ENCODE measurements at places on chromosomes 2 and 18.

GRCh38 chr2:30341500-30342267, 105.4 kb upstream of the LCLAT1 start:
- no peak for DNase-seq

DNA sequence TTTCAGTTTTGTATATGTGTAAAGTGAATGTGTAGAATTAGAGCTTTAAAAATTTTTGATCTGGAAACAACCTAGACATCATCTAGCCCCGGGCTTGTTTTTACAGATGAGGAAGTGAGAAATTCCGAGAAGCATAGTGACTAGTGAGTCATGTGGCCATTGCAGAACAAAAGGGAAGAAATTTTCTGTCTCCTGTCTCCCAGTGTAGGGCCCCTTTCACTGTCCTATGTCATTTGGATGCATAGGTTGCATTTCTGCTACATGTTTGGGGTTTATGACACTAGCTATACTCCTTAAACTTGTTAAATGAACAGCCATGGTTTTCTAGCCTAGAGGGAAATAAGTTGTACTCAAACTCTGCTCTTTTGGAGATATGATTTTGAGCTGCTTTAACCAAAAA, 84.6 kb downstream of the PLCL1 start:
- DNase-seq, result peak; percentile 49

GRCh38 chr2:130852521-130853115, 15.9 kb downstream of the ARHGEF4 start:
- no peak for DNase-seq

DNA sequence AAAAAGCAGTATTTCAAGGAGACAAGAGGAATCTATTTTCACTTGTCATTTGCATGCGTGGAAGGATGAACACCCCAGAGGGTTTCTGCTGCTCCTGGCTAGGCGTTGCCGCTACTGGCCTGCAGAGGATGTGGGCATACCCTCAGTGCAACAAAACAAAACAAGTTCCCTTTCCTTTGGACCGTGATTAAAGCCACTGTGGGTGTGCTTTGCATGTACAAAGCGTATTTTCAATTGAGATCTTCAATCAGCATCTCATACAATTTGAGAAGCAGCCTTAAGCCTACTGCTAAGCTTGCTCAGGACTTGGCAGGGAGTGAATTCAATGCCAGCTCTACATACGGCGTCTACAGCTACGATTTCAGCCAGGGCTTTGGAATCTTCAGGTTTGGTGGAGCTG, 298.4 kb downstream of the LPIN1 start:
- DNase-seq, result peak; percentile 84

DNA sequence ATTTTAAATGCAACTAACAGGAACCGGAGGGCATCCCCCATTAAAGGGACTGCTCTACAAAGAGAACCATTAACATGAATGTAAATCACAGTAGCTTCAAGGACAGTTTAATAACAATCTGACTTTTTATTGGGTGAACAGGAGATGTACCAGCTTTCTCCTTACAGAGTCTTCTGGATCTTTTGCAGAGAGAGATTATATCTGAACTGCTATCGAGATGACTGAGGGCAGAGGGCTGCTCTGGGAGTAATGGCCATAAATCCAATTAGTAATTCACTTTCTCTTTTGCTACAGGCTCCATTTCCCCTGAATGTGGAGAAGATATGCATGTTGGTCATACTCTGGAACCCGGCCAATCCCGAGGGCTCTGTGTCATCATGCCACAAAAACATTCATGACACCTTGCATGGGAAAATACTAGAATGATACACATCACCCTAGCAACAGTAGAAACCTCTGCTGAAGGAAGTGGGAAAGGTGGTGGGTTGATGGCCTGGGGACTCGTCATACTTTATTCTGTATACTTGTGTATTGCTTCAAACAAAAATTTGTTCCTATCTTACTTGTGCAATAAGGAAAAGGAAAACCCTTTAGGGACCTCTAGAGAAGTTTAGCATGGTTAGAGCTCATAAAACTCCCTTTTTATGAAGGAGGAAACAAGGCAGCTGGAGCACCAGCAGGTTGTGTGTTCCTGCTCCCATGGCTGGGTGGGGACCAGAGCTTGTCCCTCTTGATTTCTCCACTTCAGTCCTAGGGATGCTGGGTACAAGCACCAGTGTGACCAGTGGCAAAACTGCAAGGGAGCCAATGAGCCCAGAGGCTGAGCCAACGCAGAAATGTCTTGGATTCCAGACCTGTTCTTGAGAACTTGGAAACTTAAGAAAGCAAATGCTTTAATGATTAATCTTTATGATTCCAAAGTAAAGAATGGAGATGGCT, 26.0 kb downstream of the CTAGE1 start:
- no peak for DNase-seq

DNA sequence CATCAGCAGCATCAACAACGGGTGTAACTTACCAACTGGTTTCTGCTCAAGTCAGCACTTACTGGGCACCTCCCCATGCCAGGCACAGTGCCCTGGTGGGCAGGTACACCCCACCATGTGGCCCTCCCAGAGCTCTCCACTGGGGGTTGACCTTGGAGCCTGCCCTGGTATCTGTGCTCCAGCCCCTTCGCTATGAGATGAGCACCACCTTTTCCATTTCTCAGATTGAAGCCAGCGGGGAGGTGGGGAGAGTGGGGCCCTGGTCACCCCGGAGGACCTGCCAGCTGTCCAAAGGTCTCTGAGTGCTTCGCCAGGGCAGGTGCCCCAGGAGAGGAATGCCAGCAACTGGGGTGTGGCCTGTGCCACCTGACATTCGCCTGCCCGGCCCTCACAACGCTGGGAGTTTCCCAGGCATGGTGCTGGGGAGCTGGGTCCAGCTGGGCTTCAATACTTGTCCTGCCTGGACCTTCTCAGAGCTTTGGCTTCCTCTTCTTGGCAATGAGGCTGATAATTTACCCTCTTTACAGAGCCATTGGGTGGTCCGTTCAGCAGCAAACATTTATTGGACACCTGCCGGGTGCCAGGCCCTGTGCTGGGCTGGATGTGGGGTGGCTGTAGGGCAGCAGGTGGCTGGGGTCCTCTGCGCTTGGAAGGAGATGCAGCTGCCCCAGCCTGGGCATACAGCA, 5.9 kb upstream of the ZAP70 start:
- no peak for DNase-seq

- no peak for DNase-seq
These were observed 163.7 kb downstream of the LTBP1 start for GRCh38 chr2:33110461-33110860.

- DNase-seq, result no peak
These were observed 10.1 kb upstream of the SULT1C2 start for GRCh38 chr2:108278631-108279030.

- DNase-seq, result no peak
These were observed 39.4 kb upstream of the SMAD2 start for GRCh38 chr18:47969816-47970215.
